ENCODE measurements at places on chromosomes 2 and 18.

- DNase-seq: no peak
Measured at GRCh38 chr2:204972606-204973336, 427.5 kb downstream of the PARD3B start.

GRCh38 chr2:151805961-151806360, 22.3 kb downstream of the ARL5A start:
- no peak for DNase-seq

- no peak for DNase-seq
Measured at GRCh38 chr2:46114996-46115395, 182.2 kb upstream of the EPAS1 start.

DNA sequence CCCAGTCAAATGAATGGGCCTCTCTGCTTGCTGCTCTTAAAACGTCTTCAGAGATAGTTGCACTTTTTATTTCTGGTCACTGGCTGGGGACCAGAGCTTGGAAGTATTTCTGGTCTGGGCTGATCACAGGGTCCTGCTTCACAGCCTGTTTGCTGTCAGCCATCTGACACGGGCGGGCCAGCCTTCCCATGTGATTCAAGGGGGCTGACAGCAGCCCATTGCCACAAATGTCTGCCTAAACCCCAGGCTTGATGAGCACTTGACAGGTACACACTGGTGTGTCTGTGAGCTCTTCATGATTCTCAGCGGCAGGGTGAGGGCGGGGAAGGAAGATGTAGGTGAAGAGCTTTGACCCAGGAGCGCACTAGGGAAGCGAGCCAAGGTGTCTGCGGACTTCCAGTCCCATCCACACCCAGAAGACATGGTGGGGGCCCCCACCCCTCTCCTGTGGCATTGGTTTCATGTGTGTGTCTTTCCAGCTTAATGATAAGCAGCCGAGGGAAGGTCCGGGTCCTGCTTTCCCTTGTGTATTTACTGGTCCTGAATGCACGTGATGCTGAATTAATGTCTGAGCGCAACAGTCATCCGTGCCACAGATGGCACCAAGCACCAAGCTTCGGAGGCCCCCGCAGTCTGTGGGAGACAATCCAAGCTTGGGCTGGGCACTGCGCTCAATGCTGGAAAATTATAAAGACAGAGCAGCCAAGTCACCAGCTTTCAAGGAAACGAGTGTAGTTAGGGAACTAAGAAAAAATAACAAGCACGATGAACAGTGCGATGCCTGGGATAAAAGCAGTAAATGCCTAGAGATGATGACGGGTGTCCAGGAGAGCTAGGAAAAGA, 73.3 kb downstream of the SH3BP4 start:
- DNase-seq: no peak

DNA sequence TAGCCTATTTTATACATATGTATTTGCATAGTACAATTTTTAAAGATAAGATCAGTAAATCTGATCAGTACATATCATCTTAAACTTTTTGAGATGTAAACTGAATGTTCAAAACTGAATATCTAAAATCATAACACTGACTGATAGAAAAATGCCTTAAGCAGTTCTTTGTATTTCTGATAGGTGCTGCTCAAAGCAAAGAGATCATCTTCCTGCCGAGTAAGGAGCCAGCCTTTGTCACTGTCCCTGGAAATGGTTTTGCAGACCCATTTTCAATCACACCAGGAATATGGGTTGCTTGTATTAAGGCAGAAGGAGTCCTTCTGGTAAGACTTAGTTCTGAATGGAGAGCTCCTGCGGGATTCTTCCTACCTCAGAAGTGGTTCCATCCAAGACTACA, 135.0 kb downstream of the LAMA3 start:
- no peak for DNase-seq

GRCh38 chr18:26225022-26225693, 1.1 kb upstream of the TAF4B start:
- DNase-seq: no peak

DNA sequence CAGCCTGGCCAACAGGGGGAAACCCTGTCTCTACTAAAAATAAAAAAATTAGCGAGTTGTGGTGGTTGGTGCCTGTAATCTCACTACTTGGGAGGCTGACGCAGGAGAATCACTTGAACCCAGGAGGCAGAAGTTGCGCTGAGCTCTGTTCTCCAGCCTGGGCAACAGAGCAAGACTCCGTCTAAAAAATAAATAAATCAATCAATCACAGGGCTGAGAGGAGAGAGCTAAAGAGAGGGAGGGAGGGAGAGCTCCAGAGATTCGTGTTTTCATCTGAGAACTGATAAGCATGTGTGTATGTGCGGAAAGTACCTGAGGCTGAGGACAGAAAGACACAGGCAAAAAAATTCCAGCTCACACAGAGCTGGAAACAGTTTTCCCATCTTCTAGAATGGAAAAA, 37.2 kb upstream of the DYNC2LI1 start:
- DNase-seq: no peak

DNA sequence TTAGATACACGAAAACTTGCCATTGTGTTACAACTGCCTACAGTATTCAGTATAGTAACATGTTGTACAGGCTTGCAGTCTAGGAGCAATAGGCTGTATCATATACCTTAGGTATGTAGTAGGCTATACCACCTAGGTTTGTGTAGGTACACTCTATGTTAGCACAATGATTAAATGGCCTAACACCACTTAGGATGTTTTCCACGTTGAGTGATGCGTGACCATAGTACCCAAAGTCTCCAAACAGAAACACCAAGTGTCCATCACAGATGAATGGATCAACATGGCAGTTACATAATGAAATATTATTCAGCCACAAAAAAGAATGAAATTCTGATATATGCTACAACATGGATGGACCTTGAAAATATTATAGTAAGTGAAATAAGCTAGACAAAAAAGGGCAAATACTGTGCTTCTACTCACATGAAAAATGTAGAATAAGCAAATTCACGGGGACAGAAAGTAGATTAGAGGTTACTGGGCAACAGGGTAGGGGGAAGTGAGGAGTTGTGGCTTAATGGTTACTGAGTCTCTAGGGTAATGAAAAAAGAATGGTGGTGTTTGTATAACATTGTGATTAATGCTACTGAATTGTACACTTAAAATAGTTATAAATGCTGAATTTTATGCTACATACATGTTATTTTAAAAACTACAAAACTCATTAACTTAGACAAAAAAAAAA, 62.6 kb downstream of the TMEM131 start:
- DNase-seq: no peak

DNA sequence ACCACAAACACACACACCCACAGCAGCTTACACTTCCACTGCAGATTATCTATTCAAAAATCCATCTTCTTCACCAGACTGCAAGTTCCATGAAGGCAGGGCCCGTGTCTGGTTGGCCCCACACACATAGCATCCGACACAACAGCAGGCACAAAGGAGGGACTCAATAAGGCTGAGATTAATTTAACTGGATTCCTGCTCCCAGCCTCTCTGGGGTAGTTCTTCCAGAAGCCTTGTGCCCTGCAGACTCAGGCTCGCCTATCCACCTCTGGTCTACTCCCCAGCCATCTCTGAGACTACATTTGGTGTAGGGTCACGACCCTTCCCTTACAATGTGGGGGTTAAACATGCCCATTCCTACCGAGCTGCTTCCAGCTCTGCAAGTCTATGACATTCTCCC, 57.7 kb downstream of the TRABD2A start:
- no peak for DNase-seq

DNA sequence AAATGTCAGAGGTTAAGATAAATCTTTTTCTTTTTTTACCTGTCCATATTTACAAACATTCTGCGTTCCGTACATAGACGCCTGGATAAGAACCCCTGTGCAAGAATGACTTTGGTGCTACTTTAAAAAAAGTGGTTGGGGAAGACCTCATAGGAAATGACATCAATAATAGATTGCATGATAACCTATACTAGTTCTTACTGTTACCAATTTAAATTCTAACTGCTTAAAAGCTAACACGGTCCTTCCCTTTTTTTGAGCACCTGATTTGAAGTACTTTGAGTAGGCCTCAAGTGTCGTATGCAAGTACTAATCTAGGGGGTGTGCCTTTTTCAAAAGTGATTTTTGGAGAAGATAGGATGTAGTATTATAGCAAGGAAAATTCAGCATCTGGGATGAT, 2.1 kb downstream of the SLC39A10 start:
- DNase-seq: no peak

GRCh38 chr2:105868060-105868459, 123.3 kb downstream of the NCK2 start:
- no peak for DNase-seq

DNA sequence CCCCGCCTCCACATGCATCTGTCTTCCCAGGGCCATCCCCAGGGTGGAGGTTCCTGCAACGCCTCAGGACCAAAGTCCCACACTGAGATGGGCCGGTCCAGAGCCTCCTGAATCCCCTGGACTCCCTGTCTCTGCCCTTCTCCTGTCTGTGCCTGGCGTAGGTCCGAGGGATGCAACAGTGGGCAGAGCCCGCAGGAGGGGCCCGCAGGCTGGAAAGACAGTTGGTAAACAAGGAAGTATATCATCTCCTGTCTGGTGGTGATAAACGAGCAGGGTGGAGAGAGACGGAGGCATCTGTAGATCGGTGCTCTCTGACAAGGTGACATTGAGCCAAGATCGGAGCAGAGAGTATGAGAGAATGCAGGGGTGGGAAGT, 72.6 kb upstream of the RAB6C start:
- peak; percentile 31 for DNase-seq

- no peak for DNase-seq
Measured at GRCh38 chr2:14330884-14331283, 301.6 kb upstream of the LRATD1 start.

- DNase-seq: no peak
Measured at GRCh38 chr2:106541333-106541732, 54.2 kb downstream of the CD8B2 start.

GRCh38 chr2:217873371-217873770, 129.4 kb downstream of the TNS1 start:
- no peak for DNase-seq

GRCh38 chr2:200329798-200330197, 23.3 kb downstream of the SPATS2L start:
- no peak for DNase-seq

GRCh38 chr2:146128216-146128615, 1608.3 kb upstream of the ZEB2 start:
- no peak for DNase-seq

Data from activated CD8-positive, alpha-beta memory T cell treated with anti-CD3 and anti-CD28 coated beads, Interleukin-2, amount 10 ng/mL, durations not matched to agents 7 days and 5 days (primary cell).